Dermis microvascular lymphatic vessel endothelial cell (primary cell): ENCODE measurements at places on chromosomes 16 and 17.

DNA sequence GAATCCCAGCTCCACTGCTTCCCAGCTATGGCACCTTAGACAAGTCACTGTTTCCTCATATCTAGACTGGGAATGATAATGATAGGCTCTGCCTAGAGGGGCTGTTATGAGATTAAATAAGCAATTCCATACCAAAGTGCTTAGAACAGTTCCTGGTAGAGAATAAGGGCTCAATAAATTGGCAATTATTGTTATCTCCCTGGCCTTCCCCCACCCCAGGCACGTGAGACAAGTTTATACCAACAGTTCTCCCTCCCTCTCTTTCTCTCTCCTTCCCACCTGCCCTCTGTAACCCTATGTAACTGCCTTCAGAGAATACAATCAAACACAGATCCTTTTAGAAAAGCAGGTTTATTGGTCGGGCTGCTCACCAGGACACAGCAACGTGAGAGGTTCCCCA lies 13.9 kb upstream of the STAT3 start:
- no peak for DNase-seq

DNA sequence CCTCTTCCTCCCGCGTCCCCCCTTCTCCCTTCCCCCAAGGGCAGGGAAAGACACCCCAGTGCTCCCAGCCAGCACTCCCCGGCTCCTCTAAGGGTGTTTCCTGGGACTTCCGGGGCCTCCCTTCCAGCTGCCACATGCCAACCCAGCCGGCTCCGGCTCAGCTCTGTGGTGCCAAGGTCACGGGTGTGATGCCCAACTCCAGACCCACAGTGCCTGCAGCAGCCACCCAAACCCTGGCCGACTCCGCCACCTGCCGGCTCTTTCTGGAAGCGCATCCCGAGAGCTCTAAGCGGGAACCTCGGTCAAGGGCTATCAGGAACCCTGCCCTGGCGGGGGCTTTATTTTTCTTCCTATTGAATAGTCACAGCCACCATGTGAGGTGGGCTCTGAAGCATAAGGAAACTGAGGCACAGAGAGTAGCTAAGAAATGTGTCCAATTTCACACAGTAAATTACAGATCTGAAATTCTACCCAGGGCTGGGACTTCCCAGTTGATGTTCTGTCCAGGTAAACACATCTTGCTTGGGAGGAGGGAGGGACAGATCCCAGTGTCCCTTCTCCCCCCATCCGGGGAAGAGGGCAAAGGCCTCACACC lies 3.3 kb upstream of the PPP1R1B start:
- peak; percentile 16 for DNase-seq

DNA sequence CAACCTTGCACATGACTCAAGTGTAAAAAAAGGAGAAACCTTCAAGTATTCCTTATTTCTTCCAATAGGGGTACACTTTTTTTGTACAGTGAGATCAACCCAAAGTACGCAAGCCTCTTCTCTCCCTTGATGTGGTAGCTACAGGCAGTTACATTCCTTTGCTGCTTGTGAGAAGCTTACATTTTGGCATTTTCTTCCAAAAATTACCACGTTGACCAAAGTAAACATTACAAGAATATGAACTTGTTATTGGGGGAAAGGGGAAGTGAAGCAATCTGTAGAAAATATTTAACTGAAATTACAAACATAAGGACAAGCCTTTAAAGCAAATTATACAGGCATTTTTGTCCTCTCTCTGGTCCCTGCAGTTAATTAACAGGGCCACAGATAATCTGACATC lies 97.0 kb upstream of the TOB1 start:
- no peak for DNase-seq

- DNase-seq: peak; percentile 66
These were observed 596 bp downstream of the MSL1 start for GRCh38 chr17:40122136-40122998.

- no peak for DNase-seq
These were observed 218.7 kb downstream of the RPTOR start for GRCh38 chr17:80763293-80763867.

DNA sequence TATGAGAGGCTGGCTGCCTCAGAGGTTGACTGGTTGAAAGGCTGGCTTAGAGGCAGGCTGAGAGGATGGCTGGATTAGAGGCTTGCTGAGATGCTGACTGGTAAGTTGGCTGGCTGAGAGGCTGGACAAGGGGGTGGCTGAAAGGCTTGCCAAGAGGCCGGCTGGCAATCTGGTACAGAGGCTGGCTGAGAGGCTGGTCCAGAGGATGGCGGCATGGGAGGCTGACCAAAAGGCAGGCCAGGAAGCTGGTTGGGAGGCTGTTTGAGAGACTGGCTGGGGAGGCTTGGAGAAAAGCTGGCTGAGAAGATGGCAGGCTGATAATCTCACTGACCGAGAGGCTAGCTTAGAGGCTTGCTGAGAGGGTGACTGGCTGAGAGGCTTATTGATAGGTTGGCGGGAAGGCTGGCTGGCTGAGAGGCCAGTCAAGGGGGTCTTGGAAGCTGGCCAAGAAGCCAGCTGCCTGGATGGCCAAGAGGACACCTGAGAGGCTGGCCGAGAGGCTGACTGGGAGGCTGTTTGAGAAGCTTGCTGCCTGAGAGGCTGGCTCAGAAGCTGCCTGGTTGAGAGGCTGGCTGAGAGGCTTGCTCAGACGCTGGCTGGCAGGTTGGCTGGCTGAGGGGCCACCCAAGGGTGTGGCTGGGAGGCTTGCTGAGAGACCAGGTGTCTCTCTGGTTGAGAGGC lies 34.2 kb upstream of the ACSM2B start:
- DNase-seq: no peak

- peak; percentile 16 for DNase-seq
These were observed 111.4 kb downstream of the UTP18 start for GRCh38 chr17:51371732-51372151.

GRCh38 chr17:33602981-33603380 lies 309.9 kb upstream of the ASIC2 start:
- DNase-seq: no peak

DNA sequence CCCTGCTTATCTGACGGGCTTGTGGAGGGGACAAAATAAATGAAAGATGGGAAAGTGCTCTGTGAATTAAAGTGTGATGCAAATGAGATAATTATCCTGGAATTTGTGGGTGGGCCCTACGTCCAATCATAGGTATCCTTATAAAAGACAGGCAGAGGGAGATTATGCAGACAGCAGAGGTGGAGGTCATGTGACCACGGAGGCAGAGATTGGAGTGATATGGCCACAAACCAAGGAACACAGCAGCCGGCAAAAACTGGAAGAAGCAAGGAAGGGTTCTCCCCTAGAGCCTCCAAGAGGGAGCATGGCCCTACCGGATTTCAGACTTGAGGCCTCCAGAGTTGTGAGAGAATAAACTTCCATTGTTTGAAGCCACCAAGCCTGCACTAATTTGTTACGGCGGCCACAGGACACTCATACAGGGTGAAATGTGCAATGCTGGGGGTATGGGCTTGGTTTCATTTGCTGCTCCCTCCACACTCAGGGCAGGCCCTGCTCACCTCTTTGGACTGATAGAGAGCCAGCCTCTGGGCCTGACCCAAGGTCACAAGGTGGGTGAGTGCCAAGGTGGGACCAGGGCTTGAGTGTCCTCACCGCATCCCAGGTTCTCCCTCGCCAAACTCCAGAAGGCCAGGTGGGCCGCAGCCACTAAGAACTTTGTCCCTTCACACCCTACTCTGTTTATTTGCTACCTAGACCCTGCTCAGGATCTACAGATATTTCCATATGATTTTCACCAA lies 149.6 kb upstream of the TNRC6C start:
- DNase-seq: no peak

DNA sequence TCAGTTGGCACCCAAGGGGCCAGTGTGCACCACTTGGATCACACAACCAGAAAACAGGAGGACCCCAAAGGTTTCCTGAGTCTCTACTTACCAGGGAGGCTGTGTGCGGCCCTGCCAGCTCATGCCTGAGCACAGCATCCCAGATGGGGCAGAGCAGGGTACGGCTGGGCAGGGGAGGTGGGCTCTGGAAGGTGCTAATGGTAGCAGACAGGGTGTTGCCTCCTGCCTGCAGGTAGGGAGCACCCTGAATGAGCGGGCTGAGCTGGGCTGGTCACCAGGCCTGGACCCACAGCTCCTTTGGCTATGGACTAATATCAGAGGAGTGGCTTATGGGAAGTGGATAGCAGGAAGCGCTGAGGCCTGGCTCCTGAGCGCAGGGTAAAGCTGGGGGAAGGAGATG lies 14.6 kb downstream of the RECQL5 start:
- DNase-seq: no peak

GRCh38 chr16:8956265-8957062 lies 7.2 kb downstream of the USP7 start:
- no peak for DNase-seq

- DNase-seq: no peak
These were observed 16.6 kb downstream of the RMI2 start for GRCh38 chr16:11361701-11362451.

- peak; percentile 40 for DNase-seq
These were observed 521 bp downstream of the C16orf87 start for GRCh38 chr16:46830417-46830901.
